BJ (cell line): ENCODE measurements at places on chromosomes 6 and 20.

- DNase-seq, result no peak
Observed at GRCh38 chr6:129696028-129696418, 14.0 kb downstream of the ARHGAP18 start.

GRCh38 chr6:133548423-133549159 lies 307.4 kb downstream of the EYA4 start:
- DNase-seq, result peak; percentile 16

DNA sequence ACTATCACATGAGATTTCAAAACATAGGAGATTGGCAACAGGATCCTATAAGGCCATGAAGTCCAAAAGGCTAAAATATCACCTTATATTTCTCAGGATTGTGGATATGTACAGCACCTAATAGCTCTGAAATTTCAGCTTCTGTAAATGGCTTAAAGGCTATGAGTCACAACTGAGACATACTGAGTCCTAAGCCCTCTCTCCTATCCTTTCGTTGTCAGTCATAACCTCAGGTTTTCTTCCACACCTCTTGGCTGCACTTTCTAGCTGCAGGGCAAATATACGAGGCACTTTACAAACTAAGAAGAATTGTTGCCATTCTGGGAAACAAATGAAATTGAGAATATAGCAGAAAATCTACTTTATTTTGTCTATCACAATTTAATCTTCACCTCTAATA lies 969.9 kb upstream of the EPHA7 start:
- DNase-seq, result no peak

- no peak for DNase-seq
Observed at GRCh38 chr20:17615645-17616479, 46.0 kb downstream of the DSTN start.

GRCh38 chr6:136113736-136114173 lies 136.4 kb downstream of the MTFR2 start:
- peak; percentile 44 for DNase-seq

DNA sequence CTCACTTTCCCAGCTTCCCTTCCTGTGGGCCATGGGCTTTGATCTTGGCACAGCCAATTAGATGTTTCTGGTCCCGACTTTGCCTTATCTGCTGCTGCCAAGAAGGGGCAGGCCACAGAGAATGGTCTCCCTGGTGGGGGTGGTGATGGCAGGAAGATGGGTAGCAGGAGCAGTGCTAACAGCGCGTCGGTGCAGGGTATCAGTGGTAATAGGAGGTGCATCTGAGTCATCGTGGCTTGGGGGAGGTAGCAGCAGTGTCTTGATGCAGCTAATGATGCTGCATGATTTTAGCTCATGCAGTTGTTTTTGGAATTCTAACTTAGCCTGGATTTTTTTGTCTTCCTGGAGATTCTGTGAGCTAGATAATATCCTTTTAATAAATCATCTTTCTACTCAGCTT lies 18.9 kb upstream of the MAS1 start:
- DNase-seq, result no peak

DNA sequence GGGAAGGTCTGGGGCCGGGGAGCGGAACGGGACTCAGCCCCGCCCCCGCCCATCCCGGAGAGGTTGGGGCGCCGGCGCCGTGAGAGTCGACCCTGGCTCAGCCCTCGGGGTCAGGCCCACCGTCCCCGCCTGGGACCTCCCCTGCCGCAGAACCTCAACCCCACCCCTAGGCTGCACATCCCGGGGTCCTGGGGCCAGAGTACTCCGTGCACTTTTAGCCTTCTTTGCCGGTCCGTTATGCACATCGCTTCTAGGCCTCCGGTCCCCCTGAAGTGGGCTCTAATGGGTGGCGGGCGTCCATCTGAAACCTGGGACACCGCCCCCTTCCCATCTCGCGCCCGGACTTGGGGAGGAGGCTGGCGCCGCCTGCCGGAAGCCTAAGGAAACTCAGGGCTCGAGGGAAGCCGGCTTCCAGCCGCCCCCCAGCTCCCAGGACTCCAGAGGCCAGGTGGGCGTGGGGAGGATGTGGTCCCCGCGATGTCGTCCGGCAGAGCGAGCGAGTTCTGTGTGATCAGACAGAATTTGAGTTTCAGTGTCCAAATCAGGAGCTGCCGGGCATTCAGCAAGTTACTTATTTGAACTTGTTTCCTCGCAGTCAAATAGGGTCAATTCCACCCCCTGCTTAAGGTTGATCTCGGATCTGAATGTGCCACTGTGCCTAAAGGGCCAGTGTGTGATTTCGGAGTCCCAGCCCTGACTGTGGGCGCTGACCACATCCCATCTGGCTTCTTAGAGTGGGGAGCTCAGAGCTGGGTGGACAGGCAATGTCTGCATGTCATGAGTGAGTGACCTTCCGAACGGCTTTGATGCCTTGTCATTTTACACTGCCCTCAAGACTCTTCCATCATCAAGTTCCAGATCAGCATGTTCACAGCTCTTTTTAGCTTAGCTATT lies 47.6 kb downstream of the CPXM1 start:
- no peak for DNase-seq

DNA sequence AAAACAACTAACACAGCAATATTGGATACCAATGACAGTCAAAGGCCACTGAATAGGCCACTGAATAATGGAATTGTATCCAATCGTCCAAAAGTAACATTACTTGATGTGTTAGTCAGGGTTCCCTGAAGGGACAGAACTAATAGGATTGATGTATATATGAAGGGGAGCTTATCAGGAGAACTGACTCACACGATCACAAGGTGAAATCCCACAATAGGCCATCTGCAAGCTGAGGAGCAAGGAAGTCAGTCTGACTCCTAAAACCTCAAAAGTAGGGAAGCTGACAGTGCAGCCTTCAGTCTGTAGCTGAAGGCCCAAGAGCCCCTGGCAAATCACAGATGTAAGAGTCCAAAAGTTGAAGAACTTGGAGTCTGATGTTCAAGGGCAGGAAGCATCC lies 571.4 kb downstream of the PRKN start:
- no peak for DNase-seq

DNA sequence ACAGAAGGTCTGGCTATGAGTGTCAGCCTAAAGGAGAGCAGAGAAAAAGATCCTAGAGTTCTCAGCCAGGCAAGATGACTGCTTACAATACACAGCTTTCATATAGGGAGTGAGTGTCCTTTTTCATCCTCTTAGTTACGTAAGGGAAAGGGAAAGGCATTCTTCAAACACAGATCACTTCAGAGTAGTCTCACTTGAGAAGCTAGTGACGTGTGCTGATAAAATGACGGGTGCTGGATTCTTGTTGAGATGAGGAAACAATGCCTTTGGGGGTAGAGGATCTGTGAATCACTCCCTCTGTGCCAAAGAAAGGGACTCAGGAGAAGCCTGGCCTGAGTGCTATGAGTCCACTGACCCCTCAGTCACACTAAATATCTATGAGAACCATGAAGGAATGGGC lies 117.3 kb downstream of the QRSL1 start:
- DNase-seq, result peak; percentile 1

DNA sequence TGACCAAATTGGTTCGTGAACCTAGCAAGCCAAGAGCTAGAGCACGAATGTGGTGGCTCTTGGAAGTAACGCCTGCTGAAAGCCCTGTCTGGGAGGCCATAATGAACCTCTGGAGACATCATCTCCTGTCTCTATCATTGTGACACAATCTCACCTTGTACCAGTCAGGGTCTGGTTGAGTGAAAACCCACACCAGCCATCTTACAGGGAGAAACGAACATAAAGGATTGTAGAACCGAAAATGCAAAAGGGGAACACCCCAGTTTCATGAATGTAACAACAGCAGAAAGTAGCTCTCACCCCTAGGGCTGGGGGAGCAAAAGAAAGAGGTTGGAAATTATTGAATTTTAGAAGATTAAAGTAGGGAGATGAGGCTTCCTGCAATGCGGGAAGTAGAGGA lies 50.9 kb upstream of the TAB2 start:
- no peak for DNase-seq

- no peak for DNase-seq
Observed at GRCh38 chr6:139531148-139532115, 157.0 kb upstream of the CITED2 start.

- DNase-seq, result peak; percentile 19
Observed at GRCh38 chr6:75643173-75643572, 41.5 kb downstream of the SENP6 start.

DNA sequence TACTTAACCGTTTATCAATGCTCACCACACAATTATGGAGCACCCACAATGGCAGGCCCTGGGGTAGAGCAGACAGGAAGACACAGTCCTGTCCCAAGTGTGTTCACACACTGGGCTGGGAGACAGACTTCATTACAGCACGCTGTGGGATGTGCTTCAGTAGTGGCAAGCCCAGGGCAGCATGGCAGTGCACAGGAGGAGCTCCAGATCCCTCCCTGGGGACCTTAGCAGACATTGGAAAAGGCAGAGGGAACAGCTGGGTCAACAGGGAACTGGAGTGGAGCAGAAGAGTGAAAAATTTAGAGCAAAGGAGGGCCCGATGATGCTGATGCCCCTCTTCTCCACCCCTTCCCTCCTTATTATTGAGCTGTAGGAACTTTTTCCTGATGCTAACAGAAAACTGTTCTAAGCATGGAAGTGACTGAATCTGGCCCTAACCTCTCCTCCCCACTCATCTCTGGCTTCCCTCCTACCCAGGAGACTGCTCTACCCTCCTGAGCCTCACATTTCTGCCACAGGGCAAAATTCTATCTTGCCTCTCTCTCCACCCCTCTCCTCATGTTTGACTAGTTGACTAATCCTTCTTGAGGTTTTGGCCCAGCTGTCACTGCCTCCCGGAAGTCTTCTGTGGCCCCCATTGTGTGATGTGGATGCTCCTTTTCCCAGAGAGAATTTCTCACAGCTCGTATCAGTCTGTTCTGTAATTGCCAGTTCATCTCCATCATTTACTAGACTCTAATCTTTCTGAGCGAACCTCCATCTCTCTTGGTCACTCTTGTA lies 41.3 kb upstream of the NOP56 start:
- no peak for DNase-seq

DNA sequence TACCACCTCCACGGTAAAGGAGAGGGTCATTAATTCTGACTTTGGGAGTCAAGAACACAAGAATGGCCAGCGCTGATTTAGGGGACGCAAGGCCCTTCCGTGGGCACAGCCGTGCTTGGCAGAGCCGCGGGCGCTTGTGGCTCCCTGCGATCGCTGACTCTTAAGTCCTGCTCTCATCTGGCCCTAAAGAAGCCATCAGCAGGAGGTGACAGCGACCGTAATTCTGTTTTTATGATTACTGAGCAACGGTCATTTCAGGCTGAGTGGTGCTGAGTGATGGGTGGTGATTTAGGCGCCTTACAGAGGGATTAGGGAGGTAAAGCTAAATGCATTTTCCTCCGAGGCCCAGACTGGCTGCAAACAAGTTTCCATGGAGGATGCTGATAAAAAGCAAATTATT lies 364.6 kb upstream of the SULF2 start:
- DNase-seq, result no peak

DNA sequence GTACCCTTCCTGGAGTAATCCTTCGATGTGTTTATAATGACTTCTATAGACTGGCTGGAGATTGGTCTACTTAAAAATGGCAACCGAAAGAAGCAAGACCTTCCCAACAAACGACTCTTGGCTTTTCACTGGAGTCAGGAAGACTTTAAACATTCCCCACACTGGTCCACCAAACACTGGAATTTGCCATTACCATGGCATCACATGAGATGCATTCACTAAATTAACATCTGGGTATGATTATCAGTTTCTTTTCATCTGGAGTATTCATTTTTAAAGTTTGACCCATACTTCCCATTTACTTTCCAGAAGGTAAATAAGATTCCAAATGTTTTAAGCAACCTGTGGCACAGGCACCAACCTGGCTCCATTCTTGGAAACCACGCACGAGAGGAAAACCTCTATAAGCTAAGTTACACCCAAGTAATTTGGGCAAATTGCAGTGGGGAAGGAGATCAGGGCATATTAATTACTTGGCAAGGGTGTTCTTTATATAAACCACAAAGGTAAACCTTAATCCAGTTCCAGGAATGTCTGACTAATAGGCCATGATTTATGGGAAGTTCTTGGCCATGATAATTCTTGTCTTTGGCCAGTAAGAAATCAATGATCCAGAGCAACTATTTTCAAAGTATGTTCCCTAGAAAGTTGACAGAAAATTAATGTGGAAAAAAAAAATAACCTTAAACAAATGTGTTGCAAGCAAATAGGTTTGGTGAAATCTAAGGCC lies 190.0 kb upstream of the COL21A1 start:
- DNase-seq, result no peak

GRCh38 chr20:57375652-57376230 lies 15.5 kb upstream of the RBM38 start:
- no peak for DNase-seq

GRCh38 chr6:98877250-98877649 lies 42.9 kb downstream of the POU3F2 start:
- no peak for DNase-seq

DNA sequence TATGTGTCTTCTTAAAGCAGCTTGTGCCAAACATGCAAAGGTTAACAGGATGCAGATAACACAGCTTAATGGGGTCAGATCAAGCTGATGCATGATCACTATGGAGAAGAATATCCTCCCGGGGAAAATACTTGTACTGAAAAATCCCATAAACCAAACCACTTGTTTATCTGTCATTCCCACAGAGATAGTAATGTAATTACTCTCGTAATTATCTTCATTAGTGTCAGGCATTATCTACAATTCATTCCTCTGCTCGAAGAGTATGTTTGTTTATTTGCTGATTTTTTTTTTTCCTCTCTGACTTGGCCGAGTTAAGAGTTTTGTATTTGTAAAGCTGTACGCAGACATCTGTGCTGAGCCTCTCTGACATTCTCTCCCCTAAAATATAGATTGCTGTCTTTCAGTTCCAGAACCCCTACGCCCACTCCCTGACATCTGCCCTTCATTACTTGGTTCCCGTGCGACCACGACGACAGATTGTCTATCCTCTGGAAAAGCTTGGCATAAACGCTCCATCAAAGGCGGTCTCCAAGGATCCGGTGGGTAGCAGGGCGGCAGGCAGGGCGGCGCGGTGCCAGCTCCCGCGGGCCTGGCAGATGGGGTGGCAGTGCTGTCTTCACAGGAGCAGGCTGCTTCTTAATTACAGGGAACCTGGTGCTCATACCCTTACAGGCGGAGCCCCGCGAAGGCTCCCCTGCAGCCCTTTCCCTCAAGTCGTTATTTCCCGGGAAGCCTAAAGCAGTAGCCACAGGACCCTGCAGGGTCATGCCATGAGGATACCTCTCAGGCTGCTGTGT lies 147.2 kb downstream of the CFAP61 start:
- no peak for DNase-seq

- DNase-seq, result no peak
Observed at GRCh38 chr6:150528648-150529285, 70.9 kb upstream of the PLEKHG1 start.

DNA sequence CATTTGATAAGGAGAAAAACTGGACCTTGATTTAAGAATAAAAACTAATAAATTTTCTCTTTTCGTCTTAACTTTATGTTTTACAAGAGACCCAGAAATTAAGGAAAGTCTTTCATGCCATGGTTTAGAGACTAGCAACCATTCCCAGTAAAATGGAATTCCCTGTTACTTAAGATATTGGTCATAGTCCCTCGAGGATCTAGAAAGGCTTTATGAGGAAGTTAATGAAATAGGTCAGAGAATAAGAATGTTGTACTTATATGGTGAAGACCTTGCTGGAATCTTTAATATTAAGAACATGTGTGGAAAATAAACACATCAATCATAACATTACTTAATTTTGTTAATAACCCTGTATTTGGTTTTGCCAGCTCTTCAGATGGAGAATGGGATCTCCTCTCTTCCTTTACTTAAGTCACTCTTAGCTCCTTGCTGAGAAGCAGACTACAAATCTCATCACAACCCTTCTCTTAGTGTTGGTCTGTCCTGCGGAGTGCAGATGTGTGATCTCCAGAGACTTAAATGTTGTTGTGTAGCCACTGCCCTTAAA lies 382.9 kb downstream of the QKI start:
- DNase-seq, result no peak
